ENCODE measurements at places on chromosomes 1 and 21.

- peak; percentile 14 for DNase-seq
These were observed 51.5 kb downstream of the SYT14 start for GRCh38 chr1:209989525-209989924.

- DNase-seq, result peak; percentile 49
These were observed 2.1 kb downstream of the DYRK1A start for GRCh38 chr21:37368541-37369279.

DNA sequence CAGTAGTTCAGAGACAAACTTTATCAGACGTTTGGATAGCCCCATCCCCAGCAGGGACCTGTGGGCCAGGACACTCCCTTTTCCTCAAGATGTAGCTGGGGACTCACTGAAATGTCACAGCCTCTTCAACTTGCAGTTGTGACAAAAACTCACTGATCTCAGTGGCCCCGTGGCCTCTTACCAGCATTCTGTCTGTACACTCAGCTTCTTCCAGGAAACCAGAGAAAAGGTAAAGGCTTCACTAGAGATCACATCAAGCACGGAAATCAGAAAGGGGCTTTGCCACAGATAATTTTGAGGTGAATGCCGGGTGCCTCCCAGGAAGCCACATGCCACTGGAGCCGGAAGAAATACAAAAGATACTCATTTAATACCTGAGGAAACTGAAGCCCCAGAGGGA lies 122.2 kb downstream of the CCDC185 start:
- no peak for DNase-seq

- DNase-seq, result peak; percentile 71
These were observed 25.7 kb upstream of the MACF1 start for GRCh38 chr1:39178541-39179431.

DNA sequence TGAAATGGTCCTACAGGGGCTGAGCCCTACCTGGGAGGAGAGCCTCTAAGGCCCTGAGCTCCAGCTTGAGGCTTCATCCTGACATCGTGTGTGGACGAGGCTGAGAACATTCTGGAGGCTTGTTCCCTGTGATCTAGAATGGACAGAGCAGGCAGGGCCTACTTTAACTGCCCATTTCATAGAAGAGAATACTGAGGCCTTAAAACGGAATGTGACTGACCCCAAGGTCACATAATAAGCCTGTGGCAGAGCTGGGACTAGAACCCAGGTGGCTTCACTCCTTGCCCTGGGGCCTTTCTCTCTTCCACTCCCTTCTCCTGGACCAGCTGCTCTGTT lies 6.0 kb upstream of the SDC3 start:
- no peak for DNase-seq

GRCh38 chr1:204249736-204250427 lies 36.1 kb upstream of the GOLT1A start:
- DNase-seq, result no peak

DNA sequence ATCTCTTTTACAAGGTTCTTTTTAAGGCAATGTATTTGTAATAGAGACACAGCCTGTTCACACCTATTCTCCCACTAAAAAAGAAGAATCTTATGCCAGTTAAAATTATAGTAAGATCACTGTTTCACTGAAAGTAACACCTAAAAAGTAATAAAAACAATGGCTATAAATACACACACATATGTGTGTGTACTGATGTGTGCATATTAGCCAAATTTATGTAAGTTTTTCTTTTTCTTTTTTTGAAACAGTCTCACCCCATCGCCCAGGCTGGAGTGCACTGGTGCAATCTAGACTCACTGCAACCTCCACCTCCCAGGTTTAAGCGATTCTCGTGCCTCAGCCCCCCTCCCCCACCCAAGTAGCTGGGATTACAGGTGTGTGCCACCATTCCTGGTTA lies 56.8 kb upstream of the SLC30A10 start:
- DNase-seq, result no peak

GRCh38 chr1:238111081-238111480 lies 220.4 kb upstream of the ZP4 start:
- no peak for DNase-seq

DNA sequence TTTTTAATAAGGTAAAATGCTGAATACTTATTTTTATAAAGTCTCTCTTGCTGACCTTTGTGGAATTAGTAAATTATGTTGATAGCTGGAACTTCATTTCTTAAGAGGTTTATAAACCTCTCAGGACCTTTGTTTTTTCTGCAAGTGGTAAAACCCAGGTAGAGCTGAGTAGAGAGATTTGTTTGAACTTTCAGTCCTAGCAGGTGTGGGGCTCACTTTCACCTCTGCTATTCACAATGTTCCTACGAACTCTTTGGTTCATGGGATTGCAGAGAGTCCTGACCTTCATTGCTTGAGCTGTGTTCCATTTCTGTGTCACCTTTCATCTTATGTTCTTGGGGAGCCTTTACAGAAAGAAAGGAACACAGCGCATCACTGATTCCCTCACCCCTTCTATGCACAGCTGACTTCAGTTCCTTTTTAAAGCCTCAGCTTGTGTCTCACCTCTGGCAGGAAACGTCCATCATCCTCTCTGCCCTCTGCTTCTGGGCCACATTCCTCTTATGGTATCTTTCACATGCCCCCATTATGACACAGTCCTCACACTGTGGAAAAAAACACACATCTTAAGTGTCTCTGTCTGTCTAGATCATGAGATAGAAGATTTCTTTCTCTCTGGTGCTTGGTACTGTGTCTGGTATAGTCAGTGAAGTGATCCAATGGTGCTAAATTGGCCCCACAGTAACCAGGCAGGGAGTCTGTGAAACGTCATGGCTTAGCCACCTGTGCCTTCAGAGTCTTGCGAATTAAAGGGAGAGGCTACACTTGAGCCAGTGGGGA lies 262.5 kb upstream of the B3GALT2 start:
- no peak for DNase-seq

DNA sequence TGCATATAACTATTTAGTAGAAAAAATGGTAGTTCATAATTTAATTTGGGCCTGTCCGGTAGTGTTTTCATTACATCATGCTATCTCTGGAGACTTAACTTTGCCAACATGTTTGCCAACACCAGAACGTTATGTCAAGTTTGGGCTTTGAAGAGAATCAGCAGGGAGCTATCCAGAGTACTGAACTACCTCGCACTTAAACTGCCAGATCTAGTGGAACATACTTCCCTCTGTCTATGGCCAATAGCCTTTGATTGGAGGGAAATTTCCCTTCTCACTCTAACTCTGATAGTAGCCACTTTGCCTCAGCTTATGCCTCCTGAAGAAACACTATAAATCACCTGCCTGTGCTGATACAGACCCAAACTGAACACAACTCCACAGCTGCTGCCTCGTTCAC lies 10.0 kb downstream of the LRRC53 start:
- DNase-seq, result peak; percentile 36

DNA sequence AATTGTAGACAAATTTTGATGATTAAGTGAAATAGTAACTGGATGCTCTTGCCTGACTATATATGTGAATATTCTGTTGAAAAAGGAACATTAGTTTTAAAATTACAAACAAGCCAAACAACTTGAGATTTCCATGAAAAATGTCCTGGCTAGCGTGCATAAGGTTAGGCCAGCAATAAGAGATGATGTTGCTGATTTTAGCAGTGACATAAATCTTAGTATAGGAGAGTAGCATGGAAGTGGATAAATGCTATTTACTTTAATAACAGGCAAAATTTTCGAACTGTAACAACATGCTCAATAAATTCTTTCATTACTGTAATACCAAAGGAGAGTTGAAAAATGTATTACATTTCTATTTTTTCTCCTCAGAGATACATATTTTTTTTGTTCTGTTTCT lies 266.6 kb downstream of the LRRC7 start:
- DNase-seq, result no peak

DNA sequence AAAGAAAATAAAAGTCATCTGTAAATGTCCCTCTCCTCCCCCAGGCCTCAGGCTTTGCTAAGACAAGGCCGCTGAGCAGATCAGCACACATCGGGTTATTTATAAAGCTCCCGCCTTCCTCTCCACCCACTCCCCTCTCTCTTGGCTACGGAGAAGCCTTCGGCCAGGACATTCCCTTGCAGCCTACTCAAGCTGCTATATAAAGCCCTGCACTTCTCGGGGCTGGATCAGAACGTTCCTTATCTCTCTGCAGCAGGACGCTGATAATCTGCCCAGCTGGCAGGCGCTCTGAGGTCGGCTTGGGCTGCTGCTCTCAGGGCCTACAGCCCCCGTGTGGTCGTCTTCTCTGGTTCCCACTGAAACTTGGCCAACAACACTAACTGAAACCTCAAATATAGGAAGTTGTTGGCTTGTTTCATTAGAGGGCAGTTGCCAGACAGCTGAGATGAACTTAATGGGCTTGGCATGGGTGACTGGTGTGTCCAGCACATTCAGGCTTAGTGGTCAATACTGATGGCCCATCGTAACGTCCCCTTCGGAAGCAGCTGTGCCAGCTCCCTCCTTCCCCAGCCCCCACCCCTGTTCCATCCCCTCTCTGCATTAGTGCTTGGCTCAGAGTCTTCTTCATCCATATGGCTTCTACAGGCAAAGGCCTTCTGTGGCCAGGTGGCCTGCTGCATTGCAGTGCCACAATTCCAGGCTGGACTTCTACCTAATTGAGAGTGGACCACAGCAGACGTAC lies 64.6 kb downstream of the IER5 start:
- peak; percentile 45 for DNase-seq

DNA sequence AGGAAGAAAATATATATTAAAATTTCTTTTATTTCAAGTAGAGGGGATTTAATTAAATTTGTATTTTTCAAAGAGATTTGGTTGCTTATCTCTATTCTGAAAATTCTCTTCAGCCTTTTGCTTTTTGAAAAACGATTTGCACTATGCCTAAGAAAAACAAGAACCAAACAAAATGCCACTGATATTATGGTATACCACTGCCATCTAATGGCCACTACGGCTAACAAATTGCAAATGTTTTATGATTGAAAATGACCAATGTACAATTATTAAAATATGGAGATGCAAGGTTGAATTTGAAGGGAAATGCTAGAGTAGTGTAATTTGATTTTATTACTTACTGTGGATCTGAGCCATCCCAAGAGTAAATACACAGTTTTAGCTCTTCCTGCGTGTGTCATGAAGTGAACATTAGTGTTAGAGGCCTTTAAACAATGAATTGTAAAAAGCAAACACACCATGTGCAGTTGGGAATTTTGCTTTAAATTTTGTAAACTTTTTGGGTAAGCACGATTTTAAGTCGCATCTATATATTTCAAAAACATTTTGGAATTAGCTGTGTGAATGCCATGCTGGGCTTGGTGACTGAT lies 137.4 kb upstream of the USP25 start:
- peak; percentile 36 for DNase-seq

- DNase-seq, result no peak
These were observed 43.0 kb upstream of the RAP1A start for GRCh38 chr1:111576547-111576946.

DNA sequence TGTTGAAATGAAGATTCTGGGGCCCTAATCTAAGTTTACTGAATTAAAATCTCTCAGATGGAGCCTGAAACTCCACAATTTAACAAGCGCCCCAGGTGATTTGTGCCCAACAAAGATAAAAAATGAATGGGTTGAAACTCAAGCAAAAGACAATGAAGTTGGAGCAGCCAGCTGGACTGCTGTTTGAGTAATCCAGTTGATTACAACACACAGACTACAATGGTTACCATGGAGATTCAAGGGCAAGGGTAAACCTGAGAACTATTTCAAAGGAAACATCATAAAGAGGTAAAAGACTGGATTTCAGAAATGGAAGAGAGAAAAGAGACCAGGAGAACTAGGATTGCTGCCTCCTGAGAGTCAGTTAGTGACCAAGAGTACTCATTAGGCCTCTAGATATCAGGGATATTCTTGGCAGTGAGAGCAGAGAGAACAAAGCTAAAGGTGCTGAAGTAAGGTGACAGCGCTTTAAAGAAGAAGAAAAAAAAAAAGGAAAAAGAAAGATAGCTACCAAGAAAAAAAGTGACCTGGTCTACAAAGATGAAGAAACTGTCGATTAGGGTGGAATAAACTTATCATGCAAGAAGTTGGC lies 44.5 kb downstream of the LRRC53 start:
- no peak for DNase-seq

DNA sequence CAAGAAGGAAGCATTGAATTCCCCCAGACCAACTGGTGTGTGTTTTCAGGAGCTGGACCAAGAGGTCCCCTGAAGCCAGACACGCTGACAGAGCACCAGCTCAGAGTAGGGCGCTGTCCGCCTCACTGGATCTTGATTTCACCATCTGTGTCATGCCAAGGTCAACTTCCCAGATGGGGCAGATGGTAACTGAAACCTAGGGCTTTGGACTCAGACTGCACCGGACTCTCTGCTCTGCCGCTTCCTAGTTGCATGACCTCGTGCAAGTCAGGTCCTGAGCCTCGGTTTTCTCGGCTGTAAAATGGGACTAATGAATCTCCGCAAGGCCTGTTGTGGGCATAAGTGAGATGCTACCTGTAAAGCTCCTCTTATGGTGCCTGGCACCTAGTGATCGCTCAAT lies 17.9 kb upstream of the CASZ1 start:
- no peak for DNase-seq

DNA sequence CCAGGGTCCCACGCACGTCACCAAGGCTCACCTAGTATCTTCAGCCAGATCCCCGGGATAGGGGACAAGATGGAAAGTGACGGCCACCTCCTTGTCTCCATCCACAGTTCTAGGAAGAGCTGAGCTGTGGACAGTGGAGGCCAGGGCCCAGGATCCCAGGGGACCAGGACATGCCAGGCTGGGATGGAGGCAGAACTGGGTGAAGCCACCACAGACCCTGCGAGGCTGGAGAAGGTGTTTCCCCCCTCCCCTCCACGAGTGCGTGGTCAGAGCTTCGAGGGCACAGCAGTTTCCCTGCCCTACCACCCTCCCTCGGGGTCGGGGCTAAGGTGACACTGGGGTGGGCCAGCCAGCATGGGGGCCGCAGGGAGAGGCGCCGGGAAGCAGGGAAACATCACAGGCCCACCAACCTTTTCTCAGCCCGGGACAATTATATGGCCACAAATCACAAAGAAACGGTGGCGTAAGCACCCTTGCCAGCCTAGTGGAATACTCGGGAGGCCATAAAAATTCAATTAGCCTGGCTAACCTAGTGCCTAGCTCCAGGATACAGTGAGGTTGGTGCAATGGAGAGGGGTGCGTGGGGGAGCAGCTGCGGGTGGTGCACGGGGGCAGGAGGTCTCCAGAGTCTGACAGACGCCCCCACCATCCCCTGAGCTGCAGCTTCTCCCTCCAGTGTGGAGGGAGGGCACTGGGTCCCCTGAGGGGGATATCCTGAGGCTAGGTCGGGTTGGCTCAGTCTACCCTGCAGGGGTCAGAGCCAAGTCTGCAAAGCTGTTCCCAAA lies 13.4 kb downstream of the DRAXIN start:
- DNase-seq, result no peak

DNA sequence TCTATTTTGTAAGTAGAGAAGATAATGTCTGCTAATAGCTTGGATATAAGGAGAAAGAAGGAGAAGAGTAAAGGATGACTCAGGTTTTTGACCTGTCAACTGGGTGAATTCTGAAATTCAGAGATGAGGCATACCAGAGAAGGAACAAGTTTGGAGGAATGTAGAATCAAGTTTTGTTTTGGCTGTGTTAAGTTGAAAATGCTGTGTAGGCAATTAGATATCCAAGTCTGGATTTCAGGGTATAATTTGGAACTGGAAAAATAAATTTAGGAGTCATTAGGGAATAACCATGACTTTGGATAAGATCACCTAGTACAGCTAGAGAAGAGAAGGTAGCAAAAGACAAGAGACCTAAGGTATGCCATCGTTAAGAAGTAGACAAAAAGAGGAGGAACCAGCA lies 22.4 kb upstream of the GNG4 start:
- DNase-seq, result no peak

GRCh38 chr21:41776778-41777177 lies 9.9 kb upstream of the RIPK4 start:
- DNase-seq, result no peak

Measured in fibroblast of skin of right quadriceps (primary cell).